ENCODE measurements at places on chromosomes 2 and 18. TPM values are rescaled to one million over a fixed set of nuclear protein-coding genes. Genes with fewer than 3 reads are reported as not detected.

TEKT4 gene
- not detected for total RNA-seq

SP9 gene
- total RNA-seq: 2.4 TPM

RAD51AP2 gene
- not detected for total RNA-seq

GBX2 gene
- 3.7 TPM for total RNA-seq

DGKD gene
- 81.5 TPM for total RNA-seq

IL1F10 gene
- not detected for total RNA-seq

ABCB11 gene
- not detected for total RNA-seq
